ENCODE measurements at places on chromosomes 3 and 15.
A peak's percentile ranks its signal among the peaks of the same experiment; 100 is the strongest.

- DNase-seq: no peak
Measured at GRCh38 chr3:194075802-194076460, 60.0 kb upstream of the HES1 start.

DNA sequence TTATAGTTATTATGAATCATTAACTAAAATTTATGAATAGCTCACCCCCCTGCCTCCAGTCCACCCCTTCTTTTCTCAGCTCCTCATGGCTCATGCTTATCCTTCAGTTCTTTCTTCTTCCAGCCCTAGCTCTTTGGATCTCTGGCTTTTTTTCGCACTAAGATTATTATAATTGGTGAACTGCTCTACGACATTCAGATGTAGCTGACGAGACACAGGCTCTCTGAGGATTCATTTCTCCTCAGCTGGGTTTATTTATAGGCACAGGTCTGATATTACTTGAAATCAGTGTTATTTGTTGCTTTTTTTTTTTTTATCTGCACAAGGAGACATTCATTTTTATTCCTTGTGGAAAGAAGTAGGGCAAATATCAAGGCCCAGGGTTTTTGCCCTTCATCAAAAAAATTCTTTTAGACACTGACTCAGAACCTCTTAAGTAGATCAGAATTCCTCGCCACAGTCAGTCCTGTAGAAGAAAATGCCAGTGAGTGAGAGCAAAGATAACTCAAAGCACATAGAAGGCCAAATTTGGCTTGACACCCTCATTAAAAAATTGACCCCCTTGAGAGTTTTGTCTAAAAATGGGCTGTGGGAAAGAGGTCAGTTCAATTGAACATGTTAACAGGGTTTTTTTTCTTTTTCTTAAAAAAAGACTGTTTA lies 106.6 kb downstream of the MYH15 start:
- DNase-seq: no peak

- no peak for DNase-seq
Measured at GRCh38 chr3:179369621-179370020, 22.1 kb downstream of the MFN1 start.

- DNase-seq: no peak
Measured at GRCh38 chr3:87507753-87508152, 231.4 kb upstream of the POU1F1 start.

GRCh38 chr3:197873329-197873728 lies 76.7 kb upstream of the RPL35A start:
- DNase-seq: no peak

- no peak for DNase-seq
Measured at GRCh38 chr3:112774293-112774926, 72.3 kb downstream of the CD200R1L start.

DNA sequence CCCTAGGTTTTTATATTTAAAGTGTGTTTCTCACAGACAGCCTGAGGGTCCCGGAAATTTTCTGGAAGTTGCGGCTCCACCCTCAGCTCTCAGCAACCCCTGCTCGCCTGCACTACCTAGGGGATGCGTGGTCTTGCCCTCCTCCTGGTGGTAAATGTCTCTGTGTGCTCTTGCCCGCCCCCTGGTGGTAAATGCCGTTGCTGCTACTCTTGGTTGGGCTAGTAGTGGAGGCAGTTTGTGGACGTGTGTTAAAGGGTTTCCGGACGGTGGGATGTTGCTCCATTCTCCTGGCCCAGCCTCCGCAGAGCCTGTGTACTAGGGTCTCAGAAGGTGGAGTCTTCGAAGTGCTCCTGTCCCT lies 27.4 kb downstream of the STOML1 start:
- DNase-seq: peak; percentile 69

- DNase-seq: no peak
Measured at GRCh38 chr15:59406446-59406845, 31.5 kb upstream of the FAM81A start.

- no peak for DNase-seq
Measured at GRCh38 chr3:73727854-73728253, 103.1 kb upstream of the PDZRN3 start.

Measured in activated CD8-positive, alpha-beta memory T cell treated with anti-CD3 and anti-CD28 coated beads for 4 hours (primary cell).